ENCODE measurements at places on chromosomes 13 and 19.

GRCh38 chr19:45471931-45472562 is 4.3 kb downstream of the FOSB start:
- DNase-seq, result no peak

DNA sequence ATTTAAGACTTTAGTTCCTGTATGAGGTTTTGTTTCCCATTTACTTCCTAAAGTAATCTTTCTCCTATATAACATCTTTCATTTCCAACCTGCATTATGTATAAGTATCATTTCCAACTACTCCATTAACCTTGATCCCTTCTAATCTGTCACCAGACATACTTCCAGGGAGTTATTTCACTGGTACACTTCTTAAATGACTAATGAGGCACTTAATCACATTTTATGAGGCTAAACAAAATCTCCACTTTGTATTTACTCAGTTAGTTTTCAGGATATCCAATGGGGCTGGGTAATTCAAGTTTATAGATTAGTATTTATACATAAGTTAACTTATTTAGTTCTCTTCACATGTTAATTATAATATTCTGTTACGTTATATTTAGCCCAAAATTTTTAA is 634.7 kb downstream of the PCDH17 start:
- no peak for DNase-seq

- DNase-seq, result no peak
Measured at GRCh38 chr13:46617885-46618284, 64.9 kb downstream of the LRCH1 start.

- DNase-seq, result no peak
Measured at GRCh38 chr19:18562086-18562485, 4.4 kb downstream of the KXD1 start.
